Naive thymus-derived CD4-positive, alpha-beta T cell (primary cell): ENCODE measurements at places on chromosomes 7 and 10. TPM values are rescaled to one million over a fixed set of nuclear protein-coding genes. Genes with fewer than 3 reads are reported as not detected.

DNA sequence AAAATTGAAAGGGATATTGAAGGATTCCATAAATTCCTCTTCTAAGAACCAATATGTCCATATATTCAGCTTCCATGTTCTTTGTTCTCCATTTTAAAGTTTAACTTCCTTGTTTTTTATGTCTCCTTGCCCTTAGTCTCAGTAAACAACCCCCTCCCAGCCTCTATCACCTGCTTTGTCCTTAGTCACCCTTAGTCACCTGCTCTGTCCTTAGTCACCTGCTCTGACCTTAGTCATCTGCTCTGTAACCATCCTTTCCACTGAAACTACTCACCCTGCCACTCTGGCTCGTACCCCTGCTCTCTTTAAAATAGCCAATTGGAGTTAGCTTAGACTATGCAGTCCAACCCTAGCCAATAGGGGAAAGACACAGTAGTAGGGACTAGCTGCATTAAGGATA is 136.2 kb upstream of the TMEM106B start:
- DNase-seq = no peak

FOXI2 gene
- total RNA-seq = 0.24 TPM

STK31 gene
- total RNA-seq = 1.6 TPM

BAMBI gene
- total RNA-seq = 1.4 TPM

PLPP4 gene
- not detected for total RNA-seq
